ENCODE measurements at places on chromosomes 5 and 9.

GRCh38 chr5:127839496-127840197 lies 136.5 kb downstream of the CCDC192 start:
- no peak for DNase-seq

- DNase-seq: no peak
Observed at GRCh38 chr5:125346316-125346715, 599.9 kb upstream of the ZNF608 start.

- DNase-seq: no peak
Observed at GRCh38 chr5:143083006-143083405, 312.8 kb downstream of the ARHGAP26 start.

- DNase-seq: no peak
Observed at GRCh38 chr5:87116825-87117512, 150.7 kb upstream of the RASA1 start.

GRCh38 chr5:151008210-151008491 lies 12.2 kb upstream of the GPX3 start:
- no peak for DNase-seq

- peak; percentile 59 for DNase-seq
Observed at GRCh38 chr5:93929131-93929530, 187.7 kb upstream of the POU5F2 start.

- DNase-seq: no peak
Observed at GRCh38 chr9:79446523-79447307, 125.0 kb upstream of the TLE4 start.

DNA sequence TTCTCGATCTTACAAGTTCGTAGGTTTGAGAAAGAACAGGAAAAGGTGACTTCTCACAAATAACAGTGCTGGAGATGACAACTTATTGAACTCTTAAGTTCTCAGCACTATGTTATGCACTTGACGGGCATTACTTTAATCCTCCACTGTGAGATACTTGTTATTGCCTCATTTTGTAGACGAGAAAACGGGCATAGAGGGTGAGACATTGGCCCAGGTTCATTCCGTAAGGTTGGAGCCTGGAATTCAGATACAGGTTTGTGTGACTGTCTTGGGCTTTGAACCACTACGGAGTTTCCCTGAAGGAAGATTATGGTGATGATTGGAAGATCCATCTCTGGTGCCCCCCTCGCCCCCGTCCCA lies 657 bp downstream of the MAT2B start:
- DNase-seq: no peak

DNA sequence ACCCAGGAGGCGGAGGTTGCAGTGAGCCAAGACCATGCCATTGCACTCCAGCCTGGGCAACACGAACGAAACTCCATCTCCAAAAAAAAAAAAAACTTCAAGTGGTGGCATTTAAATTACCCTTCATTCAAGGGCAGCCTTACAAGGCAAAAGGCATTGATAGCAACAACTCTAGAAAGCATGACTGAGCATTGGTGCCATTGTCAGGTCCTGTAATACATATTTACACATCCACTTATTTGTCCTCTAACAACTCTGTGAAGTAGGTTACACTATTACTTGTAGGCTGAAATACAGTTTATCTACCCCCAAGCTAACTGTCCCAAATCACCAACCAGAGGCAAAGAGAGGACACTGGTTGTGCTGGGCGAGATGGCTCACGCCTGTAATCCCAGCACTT lies 52.7 kb upstream of the LARP1 start:
- no peak for DNase-seq

DNA sequence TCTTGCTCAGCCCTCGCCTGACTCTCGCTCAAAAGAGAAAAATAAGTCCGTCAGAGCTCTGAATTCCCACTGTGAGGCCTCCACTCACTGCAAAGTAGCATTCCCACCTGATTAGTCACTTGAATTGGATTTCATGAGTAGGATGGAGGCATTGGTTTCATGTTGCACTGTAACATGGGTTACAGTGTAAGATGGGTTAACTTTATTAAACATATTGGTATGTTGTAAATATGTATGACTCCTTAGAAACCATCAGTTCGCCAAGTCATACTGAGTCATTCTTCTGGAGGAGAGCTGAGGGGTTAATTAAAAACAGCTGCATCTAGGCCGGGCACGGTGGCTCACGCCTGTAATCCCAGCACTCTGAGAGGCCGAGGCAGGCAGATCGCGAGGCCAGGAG lies 93.8 kb upstream of the BNC2 start:
- DNase-seq: peak; percentile 100

GRCh38 chr5:142664636-142665035 lies 21.3 kb downstream of the FGF1 start:
- no peak for DNase-seq

All from fibroblast of skin of left biceps (primary cell).